EL (cell line): ENCODE measurements at places on chromosomes 3 and 15.
A peak's percentile ranks its signal among the peaks of the same experiment; 100 is the strongest.

DNA sequence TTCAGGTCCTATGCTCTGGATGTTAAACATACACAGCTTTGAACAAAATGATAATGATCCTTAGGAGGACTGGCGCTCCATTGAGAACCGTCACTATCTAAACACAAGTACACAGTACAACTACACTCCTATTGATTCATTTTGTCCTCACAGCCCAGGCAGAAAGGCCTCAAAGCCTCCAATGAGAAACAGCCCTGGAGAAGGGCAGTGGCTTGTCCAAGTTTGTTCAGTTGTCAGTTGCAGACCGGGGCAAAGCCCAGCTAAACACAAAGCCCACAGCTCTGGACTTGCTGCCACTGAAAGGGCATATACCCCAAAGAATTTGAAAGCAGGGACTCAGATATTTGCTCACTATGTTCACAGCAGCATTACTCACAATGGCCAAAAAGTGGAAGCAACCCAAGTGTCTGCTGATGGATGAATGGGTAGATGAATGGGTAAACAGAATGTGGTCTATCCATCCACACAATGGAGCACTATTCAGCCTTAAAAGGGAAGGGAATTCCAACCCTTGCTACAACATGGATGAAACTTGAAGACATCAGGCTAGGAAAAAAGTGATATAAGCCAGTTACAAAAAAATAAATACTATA, 34.7 kb downstream of the NUP210 start:
- no peak for DNase-seq

DNA sequence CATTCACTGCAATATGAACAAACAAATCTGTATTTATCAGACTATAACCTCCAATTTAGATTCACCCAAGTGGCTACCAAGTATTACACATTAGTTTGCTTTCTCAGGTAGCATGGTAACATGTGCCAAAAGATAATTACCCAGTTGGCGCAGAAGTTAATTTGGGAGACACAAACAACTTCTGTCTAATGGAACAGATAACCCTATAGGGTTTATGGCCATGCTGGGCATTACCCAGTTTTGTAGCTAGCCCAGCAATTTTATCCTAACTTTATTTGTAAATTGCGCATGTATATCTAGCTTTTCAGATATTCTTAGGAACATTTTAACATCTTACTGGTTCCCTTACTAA, 780 bp downstream of the RPL22L1 start:
- DNase-seq: no peak

- no peak for DNase-seq
Measured at GRCh38 chr15:64583519-64583918, 123.1 kb downstream of the ZNF609 start.

GRCh38 chr3:123947482-123947881, 13.5 kb downstream of the CCDC14 start:
- DNase-seq: no peak

DNA sequence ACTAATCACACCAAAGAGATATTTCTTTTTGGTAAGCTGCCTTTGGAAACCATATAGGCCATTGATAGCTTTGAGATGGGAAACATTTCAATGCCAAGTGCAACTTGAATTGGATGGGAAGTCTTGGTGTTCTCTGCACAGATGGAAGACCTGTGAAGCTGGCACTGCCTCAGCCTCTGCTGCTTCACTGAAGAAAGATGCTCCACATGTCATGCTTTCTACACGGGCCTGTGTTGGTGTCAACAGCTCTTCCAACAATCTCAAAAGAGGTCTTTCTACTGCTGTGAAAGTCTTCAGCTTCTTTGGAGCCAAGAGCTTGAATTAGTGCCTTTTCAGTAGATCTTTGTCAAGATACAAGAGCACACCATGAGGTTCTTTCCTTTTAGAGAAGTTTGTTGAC, 169.0 kb downstream of the SPATA16 start:
- no peak for DNase-seq

DNA sequence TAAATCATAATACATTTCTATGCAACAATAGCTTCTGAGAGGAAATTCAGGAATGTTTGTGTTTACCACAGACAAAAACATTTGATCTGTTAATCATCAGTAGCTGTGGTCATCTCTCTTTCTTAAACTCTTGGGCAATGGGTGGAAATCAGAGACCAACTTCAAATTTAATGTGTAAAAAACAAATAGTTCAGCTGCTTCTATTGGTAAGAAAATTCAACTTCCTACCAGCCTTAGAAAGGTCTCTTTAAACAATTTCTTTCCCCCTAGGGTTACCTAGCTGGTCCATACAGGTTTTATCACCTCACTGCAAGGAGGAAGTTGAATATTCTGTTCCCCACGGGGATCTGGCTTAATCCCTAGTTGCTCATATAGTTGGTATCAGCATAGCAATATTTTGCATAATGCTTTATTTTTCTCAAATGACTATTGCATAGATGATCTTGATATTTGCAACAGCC, 20.3 kb upstream of the PPP4R2 start:
- DNase-seq: peak; percentile 48

DNA sequence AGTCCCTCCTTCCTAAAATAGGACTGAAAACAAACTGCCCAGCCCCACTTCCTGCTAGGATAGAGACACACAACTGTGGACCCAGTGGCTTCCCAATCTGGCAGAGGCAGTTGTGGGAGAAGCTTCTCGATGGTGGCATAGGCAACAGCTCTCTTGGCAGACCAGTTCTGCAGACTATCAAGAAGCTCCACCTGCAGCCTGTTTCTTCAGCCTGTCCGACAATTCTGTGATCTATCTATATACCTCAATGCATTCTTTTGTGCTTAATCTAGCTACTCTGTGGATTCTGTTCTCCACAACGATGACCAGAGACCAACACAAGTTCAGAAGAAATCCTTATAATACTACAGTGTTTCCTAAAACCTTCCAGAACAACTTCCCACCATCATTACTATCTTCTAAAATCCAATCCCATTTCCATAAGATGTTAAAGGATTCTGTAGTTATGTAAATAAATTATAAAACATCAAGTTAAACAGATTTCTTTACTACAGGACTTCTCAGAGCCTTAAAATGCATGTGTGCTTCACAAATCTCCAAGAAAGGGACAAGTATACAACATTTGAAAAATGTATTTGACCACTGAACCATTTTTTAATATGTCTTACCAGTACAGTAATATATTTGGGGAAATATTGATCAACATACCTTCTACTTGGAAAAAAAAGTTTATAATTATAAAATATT, 57.7 kb downstream of the IGF2BP2 start:
- no peak for DNase-seq

GRCh38 chr3:133742351-133743091, 3.7 kb upstream of the TF start:
- DNase-seq: peak; percentile 23

- no peak for DNase-seq
Measured at GRCh38 chr3:8488411-8488810, 13.2 kb upstream of the LMCD1 start.

GRCh38 chr3:159879598-159879997, 109.0 kb upstream of the IL12A start:
- DNase-seq: no peak

GRCh38 chr3:178795349-178795748, 259.1 kb downstream of the KCNMB2 start:
- DNase-seq: no peak

DNA sequence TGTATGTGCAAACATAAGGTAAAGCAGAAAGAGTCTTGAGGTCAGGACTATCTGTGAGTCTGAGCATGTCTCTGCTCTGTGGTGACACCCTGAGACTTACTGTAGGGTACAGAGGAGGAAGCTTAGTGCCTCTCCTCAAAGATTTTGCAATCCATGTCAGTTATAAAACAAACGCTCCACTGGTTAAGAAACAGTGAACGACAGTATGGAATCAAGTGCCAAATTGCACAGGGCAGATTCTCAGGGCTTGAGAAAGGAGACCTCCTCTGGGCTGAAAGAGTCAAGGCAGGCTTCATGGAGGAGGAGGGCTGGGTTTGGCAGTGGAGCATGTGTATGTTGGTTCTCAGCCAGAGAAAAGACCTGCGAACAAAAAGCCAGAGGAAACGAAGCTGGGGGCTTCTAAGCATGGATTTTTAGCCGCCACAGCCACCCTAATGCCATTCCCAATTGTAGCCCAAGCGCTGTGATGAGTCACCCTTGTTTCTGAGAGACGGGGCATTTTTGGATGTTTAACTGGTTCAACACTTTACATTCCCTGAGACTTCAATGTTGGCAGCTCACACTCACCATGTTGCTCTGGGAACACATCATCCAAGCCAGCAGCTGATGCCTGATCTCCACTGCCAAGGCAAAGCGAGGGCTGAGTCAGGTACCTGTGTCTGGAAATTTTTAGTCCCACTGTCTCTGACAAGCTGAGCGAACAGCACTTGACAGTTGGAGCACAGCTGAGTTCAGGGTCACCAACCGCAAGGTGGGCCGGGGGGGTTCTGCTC, 3.4 kb upstream of the DGKG start:
- DNase-seq: no peak

GRCh38 chr3:10334459-10334858, 13.5 kb upstream of the SEC13 start:
- peak; percentile 51 for DNase-seq

GRCh38 chr3:128610451-128611070, 40.1 kb downstream of the RPN1 start:
- DNase-seq: no peak

- DNase-seq: peak; percentile 37
Measured at GRCh38 chr3:57078635-57079473, 18.4 kb downstream of the SPATA12 start.

GRCh38 chr3:106183762-106184391, 315.1 kb upstream of the CBLB start:
- peak; percentile 39 for DNase-seq

DNA sequence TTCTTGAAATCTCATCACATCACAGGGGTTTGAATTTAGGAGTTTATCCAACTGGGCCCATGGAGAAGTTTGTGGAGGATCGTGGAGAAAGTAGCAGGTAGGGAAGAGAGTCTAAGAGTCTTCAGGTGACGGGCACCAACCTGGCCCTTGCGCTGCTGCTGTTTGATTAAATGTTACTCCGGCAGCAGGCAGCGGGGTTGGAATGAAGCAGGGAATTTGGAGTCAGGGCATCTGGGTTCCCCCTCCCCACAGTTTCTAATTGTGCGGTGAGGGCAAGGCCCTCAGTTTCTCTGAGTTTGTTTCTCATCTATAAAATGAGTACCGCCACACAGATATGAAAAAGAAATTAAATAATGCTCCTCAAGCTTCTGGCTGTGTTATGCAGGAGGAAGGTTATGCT, 182.9 kb upstream of the RGMA start:
- DNase-seq: no peak

- no peak for DNase-seq
Measured at GRCh38 chr15:94397337-94397736, 166.0 kb downstream of the MCTP2 start.

GRCh38 chr3:43212914-43213611, 73.3 kb upstream of the SNRK start:
- DNase-seq: no peak

- peak; percentile 56 for DNase-seq
Measured at GRCh38 chr3:12948891-12949711, 107.7 kb upstream of the RPL32 start.

- peak; percentile 72 for DNase-seq
Measured at GRCh38 chr15:51842852-51843737, 13.6 kb downstream of the TMOD3 start.

- DNase-seq: no peak
Measured at GRCh38 chr3:12910356-12911099, 69.2 kb upstream of the RPL32 start.

DNA sequence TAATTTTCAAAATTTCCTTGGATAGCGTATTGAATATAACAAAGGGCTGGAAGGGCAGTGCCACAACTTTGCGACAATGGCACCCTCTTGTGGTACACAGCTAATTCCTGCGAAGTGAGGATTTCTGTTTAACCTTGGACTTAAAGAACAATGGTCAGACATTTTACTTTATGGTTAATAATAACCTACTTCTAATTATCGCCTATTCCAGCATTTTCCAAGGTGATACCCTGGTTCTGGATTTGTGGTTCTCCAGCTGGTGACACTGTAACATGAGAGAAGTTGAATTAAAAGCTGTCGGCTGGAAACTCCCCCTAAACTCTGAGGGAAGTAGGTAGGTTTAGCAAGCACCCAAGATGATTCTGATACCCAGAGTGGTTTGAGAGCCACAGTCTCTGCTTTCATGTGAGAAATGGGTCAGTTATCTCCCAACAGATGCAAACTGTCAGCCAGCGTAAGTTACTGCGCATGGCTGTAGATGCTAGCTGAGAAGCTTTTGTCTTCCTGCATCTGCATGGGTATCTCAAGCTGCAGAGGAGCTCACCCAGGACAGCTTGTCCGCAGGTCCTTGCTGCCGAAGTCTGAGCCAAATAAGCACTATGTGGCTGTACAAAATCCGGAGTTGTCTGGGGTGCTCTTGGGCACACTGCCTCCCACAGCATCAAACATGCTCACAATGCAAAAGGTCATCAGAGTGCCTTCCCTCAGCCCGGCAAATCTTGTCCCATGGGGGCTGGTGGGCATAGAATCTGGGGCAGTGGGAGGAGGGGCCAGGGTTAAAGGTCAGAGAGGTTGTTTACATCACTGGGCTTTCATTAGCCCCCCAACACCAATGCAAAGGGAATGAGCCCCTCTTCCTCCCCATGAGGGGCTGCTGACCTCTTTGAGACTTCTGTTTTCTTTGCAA, 6.6 kb upstream of the CHSY1 start:
- DNase-seq: peak; percentile 68

DNA sequence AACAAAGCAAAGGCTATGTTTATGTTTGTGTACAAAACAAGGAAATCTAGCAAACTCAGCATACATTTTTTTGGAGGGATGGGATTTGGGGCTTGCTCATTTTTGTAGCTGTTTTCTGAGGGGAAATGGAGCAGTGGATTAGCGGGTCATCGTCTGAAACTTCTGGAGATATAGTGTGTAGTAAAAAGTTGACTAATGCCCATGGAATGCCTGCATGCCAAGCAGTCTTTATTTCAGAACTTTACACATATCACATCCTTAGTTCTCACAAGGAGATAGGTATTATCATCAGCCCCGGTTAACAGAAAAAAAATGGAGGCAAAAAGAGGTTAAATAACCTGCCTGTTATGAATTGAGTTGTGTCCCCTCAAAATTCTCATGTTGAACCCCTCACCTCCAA, 47.1 kb downstream of the ATP13A4 start:
- DNase-seq: peak; percentile 21

- DNase-seq: no peak
Measured at GRCh38 chr3:126913524-126913923, 69.4 kb upstream of the PLXNA1 start.

GRCh38 chr15:75647370-75648155, at the start of gene SNX33:
Gene SNX33, plus strand, starts transcription at chr15:75647912. Its CDS starts 1,191 bp downstream, at chr15:75649103.
- DNase-seq: peak; percentile 89
